Hematopoietic multipotent progenitor cell treated with erythropoietin and hydrocortisone succinate and interleukin-3 and kit ligand, for 4 days (in vitro differentiated cells): ENCODE measurements at places on chromosomes 4 and X.
A peak's percentile ranks its signal among the peaks of the same experiment; 100 is the strongest.

DNA sequence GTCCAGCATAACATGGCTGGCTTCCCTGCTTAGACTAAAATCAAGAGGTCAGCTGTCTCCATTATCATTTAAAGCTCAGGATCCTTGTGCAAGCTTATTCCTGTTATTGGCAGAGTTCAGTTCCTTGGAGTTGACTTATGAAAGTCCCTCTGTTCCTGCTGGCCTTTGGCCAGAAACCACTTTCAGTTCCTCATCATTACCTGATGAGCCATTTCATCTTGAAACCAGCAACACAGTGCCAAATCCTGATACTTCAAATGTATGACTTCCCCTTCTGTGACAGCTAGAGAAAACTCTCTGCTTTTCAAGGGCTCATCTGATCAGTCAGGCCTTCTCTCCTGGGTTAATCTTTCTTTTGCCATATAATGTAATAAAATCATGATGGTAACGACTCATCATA is 110.6 kb upstream of the FSTL5 start:
- DNase-seq = peak; percentile 35

DNA sequence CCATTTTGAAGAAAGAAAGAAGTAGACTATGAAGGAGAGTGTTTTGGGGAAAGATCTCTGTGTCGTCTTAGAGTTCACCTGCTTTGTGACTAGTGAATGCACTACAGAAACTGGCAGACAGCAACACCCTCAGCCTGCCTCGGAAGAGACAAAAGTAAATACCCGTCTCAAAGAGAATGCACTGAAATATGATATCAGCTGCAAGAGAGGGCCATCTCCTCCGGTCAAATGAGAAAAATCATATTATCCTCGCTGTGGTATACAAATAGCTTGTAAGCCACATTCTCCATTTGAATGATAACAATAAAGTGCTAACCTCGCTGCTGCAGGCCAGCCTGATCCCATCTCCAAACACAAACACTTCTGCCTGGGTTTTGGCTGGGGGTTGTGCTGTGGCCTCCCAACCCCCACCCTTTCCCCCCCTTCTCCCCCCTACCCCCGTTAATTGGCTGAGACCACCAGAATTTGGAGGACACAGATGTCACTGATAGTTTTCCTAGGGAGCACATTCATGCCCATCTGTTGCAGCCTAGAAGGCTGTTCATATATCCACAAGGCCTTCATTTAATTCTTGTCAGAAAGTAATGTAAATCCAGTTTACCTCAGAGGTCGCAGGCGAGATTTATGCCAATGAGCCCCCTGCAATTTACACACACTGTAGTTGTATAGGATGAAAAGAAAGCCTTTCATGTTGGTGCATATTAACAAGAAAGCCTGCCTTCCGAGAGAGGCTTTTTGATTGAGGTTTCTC is 46.3 kb downstream of the ALPK1 start:
- DNase-seq = no peak

GRCh38 chr4:153649572-153649991 is 34.5 kb upstream of the TLR2 start:
- DNase-seq = peak; percentile 55

GRCh38 chr4:162959046-162959445 is 207.6 kb downstream of the NAF1 start:
- peak; percentile 0 for DNase-seq

GRCh38 chrX:153507484-153508178 is 9.8 kb upstream of the ATP2B3 start:
- peak; percentile 82 for DNase-seq

DNA sequence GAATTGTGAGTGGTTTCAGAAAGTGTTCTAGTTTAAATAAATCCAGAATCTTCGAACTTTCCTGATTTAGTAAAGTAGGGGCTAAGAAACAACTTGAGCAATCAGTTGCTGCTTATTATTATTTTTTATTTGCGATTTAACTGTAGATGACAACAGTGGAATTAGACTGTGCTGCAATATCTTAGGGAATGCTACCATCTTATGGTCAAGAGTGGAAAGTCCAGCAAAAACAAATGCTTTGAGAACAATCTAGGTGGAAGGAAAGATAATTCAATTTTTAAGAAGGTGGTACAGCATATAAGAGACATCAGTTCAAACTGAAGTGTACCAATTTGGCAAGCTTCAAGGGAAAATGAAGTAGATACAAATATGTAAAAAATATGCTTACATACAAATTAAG is 73.3 kb downstream of the CYLC1 start:
- no peak for DNase-seq

GRCh38 chrX:151099001-151099400 is 77.4 kb upstream of the GPR50 start:
- DNase-seq = peak; percentile 91
